Central memory CD4-positive, alpha-beta T cell (primary cell): ENCODE measurements at places on chromosomes 12 and 14.

DNA sequence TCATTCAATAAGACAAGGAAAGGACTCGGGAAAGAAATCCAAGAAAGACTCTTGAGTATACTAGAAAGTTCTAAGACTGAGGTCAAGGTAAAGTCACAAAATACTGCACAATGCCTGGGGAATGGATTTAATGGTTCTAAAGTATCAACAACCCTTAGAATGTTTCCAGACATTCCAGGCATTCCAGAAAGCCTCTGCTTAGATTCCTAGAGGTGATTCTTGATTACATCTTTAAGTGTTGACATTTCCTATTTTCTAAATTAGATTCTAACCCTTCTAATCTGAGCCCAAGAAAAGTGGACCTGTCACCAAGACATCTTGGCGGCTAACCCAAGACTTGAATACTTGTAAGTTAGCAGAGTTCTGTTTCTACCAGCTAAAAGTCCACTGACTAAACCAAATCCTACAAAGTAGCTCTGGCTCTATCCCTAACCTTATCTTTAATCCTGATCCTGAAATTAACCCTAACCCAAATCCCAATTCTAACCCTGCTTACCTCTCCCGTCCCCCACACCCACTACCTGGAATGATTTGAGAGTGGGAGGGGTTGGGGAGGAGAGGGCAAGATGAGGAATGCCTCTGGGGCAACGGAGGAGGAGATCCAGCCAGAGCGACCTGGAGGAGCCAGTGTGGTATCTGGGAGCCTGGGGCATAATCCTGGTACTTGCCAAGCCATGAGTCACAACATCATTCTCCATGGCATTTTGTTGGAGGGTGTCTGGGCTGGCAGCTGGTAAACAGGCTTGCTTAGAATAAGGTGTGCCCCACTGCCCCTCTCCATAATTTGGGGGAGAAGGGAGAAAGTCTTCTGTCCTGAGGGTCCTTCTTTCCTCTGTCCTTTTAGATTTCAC is 93.4 kb upstream of the HOXC13 start:
- DNase-seq: no peak

DNA sequence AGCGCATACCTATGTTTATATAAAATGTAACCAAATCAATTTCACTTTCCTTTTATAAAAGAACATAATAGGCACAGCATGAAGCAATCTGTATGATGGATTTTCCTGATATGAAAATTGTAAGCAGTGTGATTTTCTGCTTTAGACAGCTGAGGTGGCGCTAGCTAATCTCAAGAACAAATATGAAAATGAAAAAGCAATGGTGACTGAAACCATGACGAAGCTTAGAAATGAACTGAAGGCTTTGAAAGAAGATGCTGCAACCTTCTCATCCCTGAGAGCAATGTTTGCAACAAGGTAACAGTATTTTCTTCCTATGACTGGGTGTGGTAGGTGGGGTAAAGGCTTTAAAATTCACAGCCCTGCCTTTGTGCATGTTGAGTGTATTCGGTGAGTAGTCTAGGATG is 65.0 kb upstream of the FGD4 start:
- no peak for DNase-seq

DNA sequence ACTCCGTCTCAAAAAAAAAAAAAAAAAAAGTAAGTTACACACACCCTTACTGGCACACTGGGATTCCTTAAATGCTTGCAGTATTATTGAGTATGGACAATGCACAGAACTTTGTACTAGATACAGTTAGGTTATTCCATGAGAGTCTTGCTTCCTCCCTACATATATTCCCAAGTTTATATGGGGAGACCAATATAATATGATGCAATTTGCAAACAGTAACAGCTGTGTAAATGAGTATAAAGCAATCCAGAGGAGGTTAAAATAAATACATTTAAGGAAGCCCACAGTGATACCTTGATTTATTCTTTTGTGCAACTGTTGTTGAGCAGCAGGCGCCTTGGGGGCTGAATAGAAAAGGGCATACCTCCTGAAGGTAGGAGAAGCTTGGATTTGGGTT is 26.6 kb downstream of the RASSF3 start:
- DNase-seq: no peak

DNA sequence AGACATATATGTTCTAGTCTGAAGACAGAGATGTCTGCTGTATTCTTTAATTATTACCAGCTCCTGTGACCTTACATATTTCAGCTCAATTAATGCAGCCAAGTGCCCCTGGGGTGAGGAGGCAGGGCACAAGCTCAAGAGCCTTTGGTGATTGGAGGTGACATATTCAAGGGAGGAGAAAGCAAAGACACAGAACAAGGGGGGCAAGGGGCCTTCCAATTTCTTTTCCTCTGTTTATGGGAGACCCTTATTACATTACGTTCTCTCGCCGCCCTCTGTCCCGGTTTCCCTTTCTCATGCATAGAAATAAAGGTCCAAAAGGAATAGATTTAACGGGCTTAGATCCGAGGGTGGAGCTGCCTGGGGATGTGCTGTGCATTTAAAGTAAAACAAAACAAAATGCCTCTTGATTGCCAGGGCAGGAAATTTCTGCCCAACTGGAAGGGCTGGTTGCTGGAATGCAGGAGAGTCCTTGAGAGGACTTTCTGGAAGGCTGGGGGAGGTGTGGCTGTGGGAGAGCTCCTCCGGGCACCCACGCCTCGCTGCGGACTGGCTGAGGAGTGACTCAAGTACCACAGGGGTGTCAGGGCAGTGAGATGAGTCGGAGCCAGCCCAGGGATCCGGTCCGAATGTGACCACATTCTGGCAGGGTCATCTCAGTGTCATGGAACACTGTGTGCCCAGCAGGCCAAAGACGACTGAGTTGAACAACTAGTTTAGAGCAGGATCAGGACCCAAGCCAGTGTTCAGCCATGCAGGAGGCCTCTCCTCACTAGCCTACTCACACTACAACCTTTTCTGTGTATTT is 32.1 kb upstream of the GSG1 start:
- no peak for DNase-seq

GRCh38 chr14:49961270-49962222 is 68.7 kb downstream of the ARF6 start:
- no peak for DNase-seq

GRCh38 chr12:53564941-53565340 is 57.7 kb upstream of the NPFF start:
- DNase-seq: no peak

GRCh38 chr12:65593239-65593701 is 231.0 kb upstream of the HMGA2 start:
- no peak for DNase-seq

DNA sequence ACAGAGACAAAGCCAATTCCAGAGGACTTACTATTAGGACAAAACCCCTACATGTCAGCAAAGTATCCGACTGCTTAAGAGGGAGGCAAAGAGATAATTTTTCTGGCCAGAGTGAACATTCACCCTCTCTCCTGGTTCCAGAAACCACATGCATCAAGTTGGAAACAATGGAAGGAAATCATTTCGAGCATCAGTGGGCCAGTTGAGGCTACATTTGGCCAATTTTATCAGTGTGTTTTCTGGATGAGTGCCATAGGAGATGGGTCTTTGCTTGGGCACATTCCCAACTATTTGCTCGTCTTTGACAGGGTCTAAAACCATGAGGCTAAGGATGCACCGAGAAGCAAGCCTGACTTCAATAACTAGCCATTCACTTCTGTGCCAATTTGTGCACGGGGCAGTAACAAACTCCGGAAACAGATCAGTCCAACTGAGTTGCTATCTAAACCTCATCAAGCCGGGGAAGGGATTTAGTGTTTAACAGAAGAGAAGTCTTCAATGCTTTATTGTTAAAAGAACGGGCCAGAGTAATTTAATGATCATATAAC is 17.4 kb downstream of the EGLN3 start:
- no peak for DNase-seq

DNA sequence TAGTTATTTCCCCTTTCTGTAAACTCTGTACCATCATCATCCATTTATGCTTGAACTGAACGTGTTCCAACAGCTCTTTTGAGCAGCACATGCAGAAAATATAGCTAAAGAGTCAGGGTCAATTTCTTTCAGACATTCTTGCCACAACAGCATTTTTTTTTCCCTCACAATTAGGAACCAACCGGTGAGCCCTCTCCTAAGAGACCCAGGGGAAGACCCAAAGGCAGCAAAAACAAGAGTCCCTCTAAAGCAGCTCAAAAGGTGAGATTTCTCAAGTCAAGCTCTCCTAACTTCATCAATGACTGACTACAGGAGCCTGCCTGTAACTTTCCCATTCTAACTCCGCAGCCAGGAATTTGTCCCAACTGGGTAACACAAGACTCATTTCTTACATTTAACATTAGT is 3.5 kb downstream of the HMGA2 start:
- no peak for DNase-seq

DNA sequence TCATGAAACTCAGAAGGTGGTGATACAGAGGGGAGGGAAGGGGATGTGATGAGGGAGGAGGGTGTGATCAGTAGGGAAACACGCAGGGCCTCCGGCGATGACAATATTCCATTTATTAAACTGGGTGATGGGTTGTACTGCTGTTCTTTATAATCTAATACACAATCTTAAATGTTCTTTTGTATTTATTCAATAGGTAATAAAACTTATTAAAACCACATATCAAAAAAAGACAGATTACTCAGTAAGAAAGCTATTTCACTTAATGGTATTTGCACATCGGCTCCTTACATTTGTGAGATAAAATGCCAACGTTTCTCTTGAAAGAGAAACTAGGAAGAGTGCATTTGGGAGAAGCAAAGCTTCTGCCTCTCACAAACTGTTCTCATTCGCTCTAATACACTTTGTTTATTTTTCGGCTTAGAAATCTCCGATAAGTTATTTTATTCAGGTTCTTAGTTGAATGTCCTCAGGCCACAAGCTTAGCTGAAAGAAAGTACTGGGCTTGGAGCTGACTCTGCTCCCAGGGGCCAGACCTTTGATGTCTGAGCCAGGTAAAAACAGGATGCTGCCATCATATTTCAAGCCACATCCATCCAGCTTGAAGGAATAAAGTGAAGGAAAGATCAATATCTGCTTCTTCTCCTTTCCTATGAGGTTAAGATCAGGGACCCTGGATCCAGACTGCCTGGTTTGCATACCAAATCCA is 17.5 kb downstream of the STON2 start:
- DNase-seq: no peak
